ENCODE measurements at places on chromosomes 6 and 20.

- DNase-seq, result no peak
These were observed 26.7 kb downstream of the IYD start for GRCh38 chr6:150395388-150396009.

- DNase-seq, result peak; percentile 48
These were observed 282.4 kb upstream of the HSF2 start for GRCh38 chr6:122116835-122117627.

DNA sequence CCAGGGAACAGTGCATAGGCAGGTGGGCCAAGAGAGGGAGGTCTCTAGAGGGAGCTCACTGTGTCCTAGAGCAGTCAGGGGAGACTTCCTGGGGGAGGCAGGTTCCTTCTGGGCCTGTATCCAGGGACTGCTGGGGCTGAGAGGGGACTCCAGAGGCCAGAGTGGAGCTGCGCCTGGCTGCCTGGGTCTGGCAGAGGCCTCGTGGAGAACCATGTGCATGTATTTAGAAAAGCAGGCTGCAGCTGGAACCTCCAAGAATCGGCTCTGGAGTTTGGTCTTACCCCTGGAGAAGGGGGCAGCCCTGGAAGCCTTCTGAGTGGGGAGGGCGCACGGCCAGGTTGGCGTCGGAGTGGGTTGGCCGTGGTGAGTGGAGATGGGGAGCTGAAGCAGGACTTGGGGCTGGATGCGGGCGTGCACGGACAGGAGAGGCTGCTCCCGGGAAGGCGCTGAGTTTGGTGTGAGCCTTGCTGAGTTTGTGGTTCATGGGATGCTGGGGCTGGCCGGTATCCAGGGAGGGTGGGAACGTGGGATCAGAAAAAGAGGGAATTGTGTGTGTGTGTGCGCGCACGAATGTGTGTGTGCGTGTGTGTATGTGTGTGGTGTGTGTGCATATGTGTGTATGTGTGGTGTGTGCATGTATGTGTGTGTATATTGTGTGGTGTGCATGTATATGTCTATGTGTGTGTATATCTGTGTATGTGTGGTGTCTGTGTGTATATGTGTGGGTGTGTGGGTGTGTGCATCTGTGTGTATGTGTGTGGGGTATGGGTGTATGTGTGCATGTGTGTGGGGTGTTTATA lies 10.8 kb downstream of the VSTM2L start:
- peak; percentile 57 for DNase-seq

DNA sequence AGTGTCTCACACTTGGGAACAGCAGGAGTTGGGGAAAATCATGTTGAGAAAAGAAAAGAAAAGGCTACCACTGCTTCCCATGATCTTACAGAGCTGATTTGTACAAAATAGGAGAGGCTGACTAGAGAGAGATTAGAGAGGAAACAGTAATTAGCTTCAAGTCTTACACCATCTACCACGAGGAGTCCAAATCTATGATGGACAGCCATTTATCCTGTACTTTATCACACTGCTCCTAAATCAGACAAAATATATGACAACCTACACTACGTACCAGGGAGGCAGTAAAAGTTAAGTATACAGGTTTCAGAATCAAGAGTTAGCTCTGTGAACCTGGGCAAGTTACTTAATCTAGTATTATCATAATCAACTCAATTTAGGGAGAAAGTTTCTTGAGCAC lies 38.0 kb downstream of the RARS2 start:
- no peak for DNase-seq

DNA sequence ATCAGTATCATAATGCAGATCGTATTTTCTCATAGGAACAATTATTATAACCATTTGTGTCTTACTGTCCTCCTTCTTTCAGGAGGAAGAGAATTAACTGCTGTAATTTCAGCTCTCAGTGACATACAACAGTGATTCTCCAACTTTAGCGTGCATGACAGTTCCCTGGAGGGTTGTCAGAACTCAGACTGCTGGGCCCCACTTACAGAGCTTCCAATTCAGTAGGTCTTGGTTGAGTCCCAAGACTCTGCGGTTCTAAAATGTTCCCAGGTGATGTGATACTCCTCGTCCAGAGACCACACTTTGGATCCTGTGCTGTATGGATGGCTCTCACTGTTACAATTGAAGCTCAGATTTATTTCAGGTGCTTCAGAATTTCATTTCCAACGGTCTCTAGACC lies 72.8 kb downstream of the CAP2 start:
- DNase-seq, result no peak

GRCh38 chr6:88547768-88548167 lies 381.6 kb upstream of the CNR1 start:
- no peak for DNase-seq

DNA sequence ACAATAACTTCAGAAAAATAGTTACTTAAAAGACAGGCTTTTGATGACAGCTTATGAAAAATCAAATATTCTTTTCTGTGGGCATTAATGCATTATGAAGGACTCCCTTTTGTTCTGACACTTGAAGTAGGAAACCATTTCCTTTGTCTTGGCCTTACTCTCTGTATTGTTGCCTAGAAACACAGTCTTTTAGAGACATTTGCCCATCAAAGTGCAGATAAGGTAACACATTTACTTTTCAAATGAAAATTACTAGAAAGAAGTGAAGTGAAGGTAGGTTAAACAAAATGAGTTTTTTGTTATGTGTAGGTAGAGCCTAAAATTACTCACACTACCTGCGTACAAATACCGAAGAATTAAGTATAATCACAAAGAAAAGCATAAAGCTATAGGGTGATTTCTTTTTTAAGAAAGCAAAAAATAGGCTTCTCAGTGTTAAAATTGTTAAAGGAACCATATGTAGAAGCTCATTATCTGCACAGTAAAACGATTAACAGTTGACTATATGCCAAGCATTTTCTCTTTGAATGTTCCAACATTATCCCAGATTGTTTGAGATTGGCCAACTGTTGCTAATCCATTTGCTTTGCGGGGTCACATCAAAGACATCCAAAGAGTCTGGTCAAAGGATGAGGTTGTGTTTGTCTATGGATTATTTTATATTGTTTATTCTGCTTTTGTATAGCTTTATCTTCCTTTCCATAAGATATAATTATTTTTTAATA lies 542.0 kb upstream of the RNF217 start:
- DNase-seq, result no peak

DNA sequence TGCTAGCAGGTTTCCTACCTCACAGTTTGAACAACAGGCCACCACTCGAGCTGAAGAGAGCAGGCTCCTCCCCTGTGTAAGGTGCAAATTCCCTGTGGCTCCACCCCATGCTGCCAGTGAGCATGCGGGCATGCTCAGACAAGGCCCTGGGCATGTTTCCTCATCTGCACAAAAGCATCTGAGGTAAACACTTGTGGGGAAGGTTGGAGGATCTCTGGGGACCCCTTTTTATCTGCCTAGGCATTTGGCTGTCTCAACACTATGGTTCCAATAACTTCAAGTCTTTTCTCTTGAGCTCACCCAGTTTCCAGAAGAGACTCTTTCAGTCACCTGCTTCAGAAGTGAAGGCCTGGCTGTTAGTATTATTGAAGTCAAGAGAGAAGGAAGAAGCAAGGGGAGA lies 9.4 kb downstream of the C6orf58 start:
- DNase-seq, result no peak

- DNase-seq, result no peak
These were observed 402 bp downstream of the ZBTB12 start for GRCh38 chr6:31901415-31901952.

- DNase-seq, result no peak
These were observed 20.8 kb downstream of the PANK2 start for GRCh38 chr20:3909952-3910366.

GRCh38 chr20:44765701-44766347 lies 20.2 kb downstream of the KCNK15 start:
- no peak for DNase-seq

GRCh38 chr6:159578629-159579028 lies 114.4 kb downstream of the SOD2 start:
- no peak for DNase-seq

- no peak for DNase-seq
These were observed 79.0 kb upstream of the FYN start for GRCh38 chr6:111952274-111952673.
